HTR-8/SVneo (cell line): ENCODE measurements at places on chromosomes 5 and 9.
A peak's percentile ranks its signal among the peaks of the same experiment; 100 is the strongest.

- DNase-seq = no peak
Measured at GRCh38 chr5:139712412-139712811, 64.3 kb downstream of the CXXC5 start.

DNA sequence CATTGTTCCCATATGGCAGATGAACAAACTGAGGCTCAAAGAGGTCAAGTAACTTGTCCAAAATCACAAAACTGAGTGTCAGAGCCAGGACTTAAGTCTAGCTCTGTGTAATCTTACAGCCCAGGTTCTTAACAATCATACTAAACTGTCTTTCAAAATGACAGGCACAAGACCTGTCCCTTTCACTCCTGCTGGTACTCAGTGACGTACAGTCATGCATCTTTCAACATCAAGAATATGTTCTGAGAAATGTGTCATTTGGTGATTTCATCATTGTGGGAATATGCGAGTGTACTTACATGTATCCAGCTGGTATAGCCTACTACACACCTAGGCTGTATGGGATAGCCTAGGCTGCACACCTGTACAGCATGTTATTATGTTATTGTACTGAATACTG is 646.8 kb upstream of the WWC1 start:
- DNase-seq = no peak

- no peak for DNase-seq
Measured at GRCh38 chr5:139664727-139665351, 16.7 kb downstream of the CXXC5 start.

DNA sequence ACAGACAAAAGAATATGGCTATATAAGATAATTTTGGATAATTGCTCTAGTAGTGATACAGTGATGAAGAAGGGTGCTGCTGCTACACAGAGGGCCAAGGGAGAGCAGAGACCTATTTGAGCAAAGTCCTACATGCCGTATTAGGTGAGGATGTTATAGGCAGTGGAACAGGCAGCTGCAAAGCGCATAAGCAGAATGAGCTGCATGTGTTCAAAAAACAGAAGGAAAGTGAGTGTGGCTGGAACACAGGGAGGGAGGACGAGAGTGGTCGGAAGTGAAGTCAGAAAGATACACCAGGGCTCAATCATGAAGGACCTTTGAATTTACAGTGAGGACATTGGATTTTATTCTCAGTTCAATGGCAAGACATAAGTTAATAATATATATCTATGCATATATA is 35.4 kb downstream of the ITGA2 start:
- DNase-seq = no peak

DNA sequence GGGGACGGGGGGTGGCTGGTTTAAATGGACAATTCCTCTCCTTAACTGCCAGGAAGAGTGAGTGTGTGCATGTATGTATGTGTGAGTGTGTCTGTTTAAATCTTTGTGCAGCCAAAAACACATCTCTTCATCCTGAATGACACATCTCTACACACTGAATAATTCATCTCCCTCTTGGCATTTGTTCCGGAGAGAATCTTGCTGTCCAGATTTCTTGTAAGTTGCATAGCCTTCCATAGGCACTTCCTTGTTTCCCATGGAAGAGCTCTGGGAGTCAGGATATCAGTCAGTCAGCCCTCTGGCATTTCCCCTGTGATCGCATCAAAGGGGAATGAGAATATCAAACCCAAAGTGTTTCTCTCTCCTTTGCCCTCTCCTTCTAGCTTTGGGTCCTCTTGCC is 74.7 kb downstream of the WWC1 start:
- DNase-seq = peak; percentile 54

DNA sequence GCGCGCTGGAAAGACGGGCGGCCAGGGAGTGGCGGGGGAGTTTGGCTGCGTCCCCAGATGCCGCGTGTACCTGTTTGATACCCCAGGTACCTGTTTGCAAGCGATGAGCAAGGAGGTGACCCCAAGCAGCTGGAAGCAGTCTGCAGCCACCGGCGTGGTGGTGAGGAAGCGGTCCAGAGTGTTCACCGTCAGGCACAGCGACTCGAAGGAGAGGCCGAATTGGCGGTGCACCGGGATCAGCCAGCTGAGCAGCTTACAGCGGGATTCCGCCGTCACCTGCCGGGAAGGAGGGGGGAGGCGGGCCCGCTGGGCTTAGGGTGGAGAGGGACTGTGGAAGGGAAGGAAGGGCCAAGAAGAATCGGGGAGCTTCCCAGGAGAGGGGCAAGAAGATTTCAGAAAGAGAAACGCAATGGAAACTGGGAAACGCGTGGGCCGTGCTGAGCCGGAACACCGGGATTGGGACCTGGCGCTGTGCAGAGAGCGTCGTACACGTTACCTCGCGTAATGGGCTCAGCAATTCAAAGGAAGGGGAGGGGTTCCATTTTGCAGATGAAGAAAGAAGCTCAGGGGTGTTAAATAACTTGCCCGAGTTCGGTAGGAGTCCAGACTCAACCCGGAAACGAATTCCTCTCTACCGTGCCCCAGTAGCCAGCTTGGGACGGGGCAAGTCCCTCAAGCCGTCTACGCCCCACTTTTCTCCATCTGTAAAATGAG is 980 bp downstream of the CCNO start:
- DNase-seq = peak; percentile 48

DNA sequence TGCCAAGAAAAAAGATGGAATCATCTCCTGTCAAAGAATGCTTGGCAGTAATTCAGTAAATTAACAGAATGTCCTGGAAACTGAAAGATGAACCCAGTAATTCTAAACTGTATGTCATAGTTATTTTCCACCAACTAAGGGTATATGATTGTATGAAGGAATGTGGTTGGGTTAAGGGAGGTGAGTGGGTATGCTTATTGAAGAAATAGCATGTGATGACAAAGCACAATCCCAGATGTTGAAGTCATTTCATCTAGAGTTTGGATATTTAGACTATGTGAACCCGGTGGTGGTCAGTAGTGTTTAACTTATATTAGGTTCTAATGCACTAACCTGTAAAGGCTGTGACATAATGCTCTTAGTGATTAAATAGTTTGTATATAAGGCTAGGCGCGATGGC is 87.3 kb downstream of the CDKN2A start:
- no peak for DNase-seq
